ENCODE measurements at places on chromosomes 5 and 9.

DNA sequence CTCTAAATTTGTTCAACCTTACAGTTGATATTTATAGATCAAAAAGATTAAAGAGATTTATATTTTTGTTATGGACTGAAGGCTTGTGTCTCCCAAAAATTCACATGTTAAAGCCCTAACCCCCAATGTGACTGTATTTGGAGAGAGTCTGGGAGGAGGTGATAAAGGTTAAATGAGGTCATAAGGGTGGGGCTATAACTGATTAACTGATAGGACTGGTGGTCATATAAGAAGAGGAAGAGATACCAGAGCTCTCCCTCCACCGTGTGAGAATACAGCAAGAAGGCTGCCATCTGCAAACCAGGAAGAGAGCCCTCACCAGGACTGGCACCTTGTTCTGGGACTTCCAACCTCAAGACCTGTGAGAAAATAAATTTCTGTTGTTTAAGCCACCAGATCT lies 264.3 kb downstream of the ENC1 start:
- no peak for DNase-seq

GRCh38 chr9:137745541-137745991 lies 126.8 kb downstream of the EHMT1 start:
- peak; percentile 54 for DNase-seq

GRCh38 chr9:112554516-112554915 lies 67.9 kb downstream of the KIAA1958 start:
- no peak for DNase-seq

DNA sequence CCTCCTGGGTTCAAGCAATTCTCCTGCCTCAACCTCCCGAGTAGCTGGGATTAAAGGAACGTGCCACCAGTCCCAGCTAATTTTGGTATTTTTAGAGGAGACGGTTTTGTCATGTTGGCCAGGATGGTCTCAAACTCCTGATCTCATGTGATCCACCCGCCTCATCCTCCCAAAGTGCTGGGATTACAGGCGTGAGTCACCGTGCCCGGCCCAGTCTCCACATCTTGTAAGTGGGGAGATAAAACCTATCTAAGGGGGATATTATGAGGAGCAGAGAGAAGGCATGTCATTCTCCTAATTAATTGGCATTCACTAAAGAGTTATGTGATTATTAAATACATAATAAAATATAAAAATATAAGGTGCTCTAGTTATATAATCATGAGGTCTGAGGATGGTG lies 94.1 kb upstream of the BOD1 start:
- DNase-seq = no peak

DNA sequence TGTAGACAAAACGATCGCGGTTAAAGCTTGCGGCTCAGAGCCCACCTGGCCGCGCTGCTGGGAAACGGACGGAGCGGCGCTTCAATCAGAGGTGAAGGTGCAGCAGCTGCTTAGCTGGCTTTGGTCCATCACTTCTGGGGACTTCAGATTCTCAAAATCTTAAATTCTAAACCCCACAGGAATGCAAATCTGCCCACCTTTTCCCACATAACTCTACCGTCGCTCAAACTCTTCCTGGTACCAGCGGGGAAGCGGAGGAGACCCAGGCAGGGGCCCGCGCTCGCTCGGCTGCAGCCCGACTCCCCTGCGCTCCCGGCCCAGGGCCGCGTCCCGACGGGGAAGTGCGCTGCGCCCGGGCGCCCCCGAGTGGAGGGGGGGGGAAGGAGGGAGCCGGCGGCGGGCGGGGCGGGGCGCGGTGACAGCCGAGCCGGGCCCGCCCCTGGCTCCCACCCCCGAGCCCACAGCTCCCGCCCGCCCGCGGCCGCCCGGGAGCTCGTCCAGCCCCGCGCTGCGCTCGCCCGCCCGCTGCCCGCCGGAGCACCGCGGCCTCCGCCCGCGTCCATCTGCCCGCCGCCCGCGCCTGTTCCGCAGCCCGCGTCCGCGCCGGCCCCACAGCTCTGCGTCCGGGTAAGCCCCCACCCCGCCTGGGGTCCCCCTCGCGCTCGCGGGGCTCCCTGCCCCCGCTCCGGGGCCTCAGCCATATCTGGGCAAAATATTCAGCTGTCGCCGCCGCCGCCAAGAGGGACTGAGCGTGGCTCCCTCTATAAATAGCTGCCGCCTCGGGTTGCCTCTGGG lies at the start of gene TMOD1:
Gene TMOD1 (plus strand): TSS at position 490 of the 795 bp plus-strand sequence. CDS start 22,523 bp downstream, outside the sequence.
- DNase-seq = no peak

- no peak for DNase-seq
Observed at GRCh38 chr9:19698960-19699359, 89.9 kb downstream of the SLC24A2 start.

DNA sequence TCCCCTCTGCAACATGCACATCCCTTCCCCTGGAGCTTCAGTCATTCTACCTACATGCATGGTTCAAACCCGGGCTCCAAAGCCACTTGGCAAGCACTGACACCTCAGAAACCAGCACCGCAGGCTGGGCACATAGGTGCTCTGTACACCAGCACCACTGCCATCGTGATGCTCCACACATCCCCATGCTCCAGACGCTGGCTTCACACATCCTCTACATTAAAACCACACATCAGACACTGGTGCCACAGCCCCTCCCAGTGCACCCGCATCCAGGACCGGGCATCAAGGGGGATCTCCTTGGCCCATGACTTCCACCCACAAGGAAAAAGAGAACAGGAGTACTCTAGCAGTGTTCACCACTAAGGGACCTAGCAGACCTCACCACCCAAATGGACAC lies 787.7 kb downstream of the CDH18 start:
- DNase-seq = no peak

DNA sequence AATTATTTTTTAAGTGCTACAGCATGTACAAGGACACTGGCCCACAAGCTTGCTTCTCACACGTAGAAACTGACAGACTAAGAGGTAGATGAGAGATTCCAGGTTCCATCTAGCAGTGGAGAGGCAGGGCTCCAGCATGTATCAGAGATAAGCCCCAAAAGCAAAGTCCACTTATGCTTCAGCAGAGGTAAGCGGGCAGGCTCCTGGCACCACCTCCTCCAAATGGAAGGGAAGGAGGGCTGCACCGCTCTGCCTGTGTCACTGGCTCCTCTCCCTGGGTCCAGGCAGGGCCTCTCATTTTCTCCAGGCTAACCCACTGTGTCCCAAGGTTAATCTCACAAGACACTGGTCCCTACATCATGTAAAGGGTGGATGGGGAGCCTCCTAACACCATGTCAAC lies 15.9 kb downstream of the GRHPR start:
- DNase-seq = no peak

All from CD4-positive, alpha-beta T cell treated with Interleukin-4 for 4 hours (primary cell).